ENCODE measurements at places on chromosomes 12 and 14. TPM values are rescaled to one million over a fixed set of nuclear protein-coding genes. Genes with fewer than 3 reads are reported as not detected.

The BICD1 gene
- total RNA-seq, result 74.2 TPM

The PAN2 gene
- 103 TPM for total RNA-seq

The CLEC4D gene
- not detected for total RNA-seq

The CMA1 gene
- total RNA-seq, result 0.27 TPM

The RGS6 gene
- 6.9 TPM for total RNA-seq

The MAP1LC3B2 gene
- 0.80 TPM for total RNA-seq

The PLEKHG7 gene
- 0.72 TPM for total RNA-seq

The SMIM41 gene
- total RNA-seq, result 4.0 TPM

The CLEC7A gene
- 9.2 TPM for total RNA-seq

The IGF1 gene
- 1.4 TPM for total RNA-seq

The KRT6C gene
- not detected for total RNA-seq

The CLEC1B gene
- not detected for total RNA-seq

The SLCO1B1 gene
- total RNA-seq, result not detected

The DNAH10 gene
- 0.05 TPM for total RNA-seq

The SERPINA4 gene
- not detected for total RNA-seq

The GLT1D1 gene
- total RNA-seq, result 0.12 TPM

The PNN gene
- total RNA-seq, result 76.3 TPM

The KRT8 gene
- 70.0 TPM for total RNA-seq

The ARMH4 gene
- 16.5 TPM for total RNA-seq

The SCN8A gene
- total RNA-seq, result 0.91 TPM

The HHIPL1 gene
- 2.1 TPM for total RNA-seq

The CLEC2D gene
- total RNA-seq, result 10.8 TPM

The APOF gene
- not detected for total RNA-seq

The TSPAN19 gene
- total RNA-seq, result not detected

The AKT1 gene
- 76.6 TPM for total RNA-seq

The AKAP5 gene
- 0.67 TPM for total RNA-seq

The IKBIP gene
- total RNA-seq, result 6.8 TPM

The SLC6A15 gene
- total RNA-seq, result 0.11 TPM

The HAL gene
- 0.23 TPM for total RNA-seq

The ZCCHC8 gene
- total RNA-seq, result 18.0 TPM

The TSPAN11 gene
- total RNA-seq, result 1.5 TPM

The CKB gene
- 140 TPM for total RNA-seq

The OR6C76 gene
- not detected for total RNA-seq

The SPTB gene
- total RNA-seq, result 0.47 TPM

The FLVCR2 gene
- 5.5 TPM for total RNA-seq

The RFLNA gene
- total RNA-seq, result 4.2 TPM

The LRIG3 gene
- total RNA-seq, result 30.6 TPM

The JAG2 gene
- 7.6 TPM for total RNA-seq

The PTPN21 gene
- total RNA-seq, result 26.3 TPM

The FOXN4 gene
- total RNA-seq, result 0.20 TPM

The RNASE7 gene
- total RNA-seq, result not detected

The LTBP2 gene
- 83.6 TPM for total RNA-seq

The ACYP1 gene
- 8.8 TPM for total RNA-seq

The RPL10L gene
- total RNA-seq, result not detected

The RILPL2 gene
- 4.6 TPM for total RNA-seq

The RPS6KA5 gene
- 11.5 TPM for total RNA-seq

The GDF3 gene
- total RNA-seq, result 0.25 TPM

The C12orf54 gene
- 1.2 TPM for total RNA-seq

The PCBP2 gene
- 457 TPM for total RNA-seq

The GDF11 gene
- 12.3 TPM for total RNA-seq

The FAIM2 gene
- total RNA-seq, result 1.8 TPM

The KRT75 gene
- not detected for total RNA-seq

The DPY19L2 gene
- total RNA-seq, result 23.2 TPM

The ADGRD1 gene
- 8.8 TPM for total RNA-seq

The NT5DC3 gene
- 9.3 TPM for total RNA-seq

The SMARCC2 gene
- total RNA-seq, result 119 TPM
